ENCODE measurements at places on chromosomes 5 and 9.

DNA sequence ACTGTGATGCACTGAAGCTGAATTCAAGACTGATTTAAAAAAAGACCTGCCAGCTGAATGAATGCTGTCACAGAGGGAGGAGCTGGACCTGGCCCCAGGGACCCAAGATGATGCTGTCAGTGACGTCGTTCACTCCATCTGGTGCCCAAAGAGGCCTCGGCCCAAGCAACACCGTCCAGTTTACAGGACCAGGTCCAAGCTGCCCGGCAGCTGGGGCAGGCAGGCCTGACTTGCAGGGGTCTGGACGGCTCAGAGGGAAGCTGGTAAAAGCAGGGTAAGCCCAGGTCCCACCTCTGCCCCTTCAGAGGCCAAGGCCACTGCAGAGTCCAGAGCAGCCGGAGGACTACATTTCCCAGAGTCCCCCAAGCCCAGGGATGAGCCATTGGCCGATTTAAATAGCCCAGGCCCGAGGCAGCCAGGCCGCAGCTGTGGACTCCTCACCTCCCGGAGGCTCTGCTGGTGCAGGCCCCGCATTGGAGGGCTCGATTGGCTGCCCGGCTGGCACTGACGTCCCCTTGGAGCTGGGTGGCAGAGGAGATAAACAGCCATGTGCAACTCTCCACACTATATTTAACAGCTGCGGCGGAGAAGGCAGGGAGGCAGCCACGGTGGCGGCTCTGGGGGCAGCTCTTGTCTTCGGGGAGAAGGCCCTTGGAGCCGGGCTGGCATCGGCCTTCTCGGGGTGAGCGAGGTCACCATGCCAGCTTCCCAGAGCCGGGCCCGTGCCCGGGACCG, at the start of gene PLPP7:
Gene PLPP7 (plus strand): TSS at position 423 of the 735 bp plus-strand sequence. CDS start 275 bp downstream, at position 698.
- peak; percentile 38 for DNase-seq

DNA sequence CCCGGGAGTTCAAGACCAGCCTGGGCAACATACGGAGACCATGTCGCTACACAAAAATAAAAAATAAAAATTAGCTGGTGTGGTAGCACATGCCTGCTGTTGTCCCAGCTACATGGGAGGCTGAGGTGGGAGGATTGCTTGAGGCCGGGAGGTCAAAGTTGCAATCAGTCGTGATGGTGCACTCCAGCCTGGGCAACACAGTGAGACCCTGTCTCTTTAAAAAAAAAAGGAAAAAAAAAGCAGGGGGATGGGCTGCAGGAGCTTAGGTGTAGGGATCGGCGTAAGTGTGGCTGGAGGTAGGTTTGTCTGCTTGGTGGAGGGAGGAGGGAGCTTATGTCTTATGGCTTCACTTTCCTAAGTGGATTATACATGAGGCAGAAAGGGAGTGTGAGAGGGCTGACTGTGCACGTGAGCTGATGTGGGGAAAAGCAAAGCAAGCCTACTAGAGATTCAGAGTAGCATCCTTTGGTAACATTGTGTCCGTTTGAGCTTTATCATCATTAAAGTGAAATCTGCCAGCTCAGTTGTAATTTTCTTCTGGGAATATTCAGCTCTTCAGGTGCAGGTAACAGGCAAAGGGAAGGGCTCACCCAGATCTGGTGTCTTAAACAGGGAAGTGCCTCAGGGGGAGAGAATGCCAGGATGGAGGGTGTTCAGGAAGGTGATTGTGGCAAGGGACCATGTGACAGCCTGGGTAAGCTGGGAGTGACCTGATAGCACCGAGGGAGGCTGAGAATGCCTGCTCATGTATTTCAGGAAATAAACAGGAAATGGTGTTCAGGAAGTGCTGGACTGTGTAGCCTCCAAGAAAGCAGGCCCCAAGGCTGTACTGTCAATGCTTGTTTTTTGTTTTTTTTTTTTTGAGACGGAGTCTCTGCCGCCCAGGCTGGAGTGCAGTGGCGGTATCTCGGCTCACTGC, 17.6 kb upstream of the SETX start:
- DNase-seq = peak; percentile 11

- DNase-seq = no peak
These were observed 141.1 kb upstream of the TLE4 start for GRCh38 chr9:79430619-79431018.

GRCh38 chr5:2738700-2739359, 12.6 kb downstream of the IRX2 start:
- peak; percentile 8 for DNase-seq

DNA sequence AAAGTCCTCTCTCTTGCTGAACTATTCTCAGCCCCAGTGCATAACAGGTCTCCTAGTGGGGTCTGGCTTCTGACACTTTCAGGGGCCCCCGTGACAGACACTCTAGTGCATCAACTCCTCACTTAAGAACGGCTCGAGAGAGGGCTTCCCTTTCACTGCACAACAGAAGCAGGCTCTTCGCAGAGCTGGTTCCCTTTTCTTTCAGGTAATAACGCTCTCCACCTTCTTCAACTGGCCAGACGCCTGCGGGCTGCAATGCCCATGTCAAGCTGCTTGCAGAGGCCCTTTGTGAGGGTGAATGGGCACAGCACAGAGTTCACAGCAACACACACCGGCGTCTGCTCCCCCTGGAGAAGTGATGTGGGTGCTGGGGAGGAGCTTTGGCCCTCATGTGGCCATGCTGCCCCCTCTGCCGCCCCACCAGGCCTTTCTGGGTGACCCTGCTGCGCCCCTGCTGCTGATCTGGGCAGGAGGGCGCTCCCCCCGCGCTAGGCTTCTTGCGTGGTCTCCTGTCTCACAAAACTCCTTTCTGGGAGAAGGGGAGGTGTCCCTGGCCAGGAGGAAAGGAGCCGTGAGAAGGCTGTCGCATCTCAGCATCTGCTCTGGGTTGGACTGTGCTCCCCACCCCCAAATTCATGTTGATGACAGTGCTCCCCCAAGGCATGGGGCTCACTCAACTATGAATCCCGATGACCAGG, 2.4 kb downstream of the MRPL36 start:
- no peak for DNase-seq

DNA sequence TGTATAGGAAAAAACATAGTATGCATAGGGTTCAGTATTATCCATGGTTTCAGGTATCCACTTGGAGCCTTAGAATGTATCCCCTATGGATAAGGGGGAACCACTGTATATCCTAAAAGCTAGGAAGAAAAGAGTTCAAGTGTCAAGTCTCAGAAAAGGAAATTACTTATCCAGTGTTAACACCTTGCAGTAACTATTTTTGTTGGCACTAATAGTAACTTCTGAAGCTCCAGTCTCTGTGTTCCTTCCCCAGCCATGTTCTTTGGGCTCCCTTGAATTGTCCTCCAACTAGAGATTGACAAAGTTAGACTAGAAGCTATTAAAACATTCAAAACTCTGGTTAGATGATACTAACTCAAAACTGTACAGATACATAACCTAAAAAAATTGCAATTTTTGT, 370.8 kb downstream of the NFIB start:
- DNase-seq = no peak

DNA sequence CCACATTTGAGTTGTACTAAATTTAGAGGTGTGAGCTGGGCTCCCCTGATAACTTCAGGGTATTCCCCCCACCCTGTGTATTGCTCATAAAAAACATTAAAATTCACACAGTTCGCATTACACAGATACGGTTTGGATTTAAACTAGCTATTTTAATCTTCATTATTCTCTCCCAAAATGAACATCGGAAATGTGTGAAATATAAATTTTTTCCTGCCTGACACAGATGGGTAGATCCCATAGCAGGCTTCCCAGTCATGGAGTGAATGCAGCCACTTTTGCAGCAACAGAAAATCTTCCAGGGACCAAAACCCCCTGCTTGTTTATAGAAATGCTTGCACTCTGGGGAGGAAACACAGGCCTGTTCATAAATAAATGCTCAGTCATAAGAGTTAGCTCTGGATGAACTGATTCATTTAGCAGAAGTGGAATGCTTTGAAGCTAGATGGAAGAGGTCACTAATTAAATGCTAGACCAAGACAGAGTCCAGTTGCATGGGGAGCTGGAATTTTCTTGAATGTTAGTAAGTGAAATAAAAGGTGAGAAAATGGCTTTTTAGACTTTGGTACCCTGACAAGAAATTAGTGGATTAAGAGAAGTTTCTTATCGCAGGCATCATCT, 115.6 kb downstream of the PDE8B start:
- no peak for DNase-seq

- DNase-seq = peak; percentile 44
These were observed 24.4 kb upstream of the ZSWIM6 start for GRCh38 chr5:61307611-61308010.

DNA sequence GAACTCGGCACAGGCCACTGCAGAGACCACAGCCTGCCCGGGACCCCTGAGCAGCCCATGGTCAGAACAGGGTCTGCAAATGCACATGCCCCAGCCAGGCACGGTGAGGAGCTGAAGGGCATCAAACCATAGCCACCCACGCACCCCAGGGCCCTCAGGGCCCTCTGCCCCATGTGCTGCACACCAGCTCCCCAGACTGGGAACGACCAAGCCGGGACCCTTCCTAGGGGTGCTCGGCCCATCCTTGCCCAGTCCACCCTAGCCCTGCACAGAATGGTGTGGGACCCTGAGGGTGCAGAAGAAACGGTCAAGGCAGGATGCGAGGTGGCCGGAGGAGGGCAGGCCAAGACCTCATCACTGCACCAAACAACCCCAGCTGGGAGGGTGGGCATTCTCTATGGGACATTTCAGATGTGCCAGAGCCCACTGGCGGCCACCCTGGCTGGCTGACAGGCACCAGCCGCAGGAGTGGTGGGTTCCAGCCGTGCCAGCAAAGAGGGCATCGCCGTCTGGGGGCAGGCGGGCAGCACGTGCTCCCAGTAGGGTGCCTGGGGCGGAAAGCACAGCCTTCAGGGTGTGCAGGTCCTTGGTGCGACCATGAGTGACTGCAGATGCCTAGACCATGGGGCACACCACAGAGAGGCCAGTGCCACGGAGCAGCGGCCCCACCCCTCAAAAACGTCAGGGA, 16.4 kb downstream of the SLC12A7 start:
- no peak for DNase-seq

DNA sequence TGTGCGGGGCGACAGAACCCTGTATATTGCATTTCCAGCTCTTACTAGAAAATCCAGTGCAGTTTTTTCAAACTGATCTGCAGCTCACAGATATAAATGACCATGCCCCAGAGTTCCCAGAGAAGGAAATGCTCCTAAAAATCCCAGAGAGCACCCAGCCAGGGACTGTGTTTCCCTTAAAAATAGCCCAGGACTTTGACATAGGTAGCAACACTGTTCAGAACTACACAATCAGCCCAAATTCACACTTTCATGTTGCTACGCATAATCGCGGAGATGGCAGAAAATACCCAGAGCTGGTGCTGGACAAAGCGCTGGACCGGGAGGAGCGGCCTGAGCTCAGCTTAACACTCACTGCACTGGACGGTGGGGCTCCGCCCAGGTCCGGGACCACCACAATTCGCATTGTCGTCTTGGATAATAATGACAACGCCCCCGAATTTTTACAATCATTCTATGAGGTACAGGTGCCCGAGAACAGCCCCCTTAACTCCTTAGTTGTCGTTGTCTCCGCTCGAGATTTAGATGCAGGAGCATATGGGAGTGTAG, 786 bp downstream of the PCDHB5 start:
- no peak for DNase-seq

GRCh38 chr9:38486056-38486615, 61.9 kb upstream of the IGFBPL1 start:
- no peak for DNase-seq

GRCh38 chr9:131608493-131609037, 63.2 kb downstream of the PRRT1B start:
- DNase-seq = peak; percentile 94

GRCh38 chr5:159774476-159775031, 141.7 kb upstream of the ADRA1B start:
- no peak for DNase-seq

- no peak for DNase-seq
These were observed 232.8 kb upstream of the ZNF608 start for GRCh38 chr5:124979251-124979650.

DNA sequence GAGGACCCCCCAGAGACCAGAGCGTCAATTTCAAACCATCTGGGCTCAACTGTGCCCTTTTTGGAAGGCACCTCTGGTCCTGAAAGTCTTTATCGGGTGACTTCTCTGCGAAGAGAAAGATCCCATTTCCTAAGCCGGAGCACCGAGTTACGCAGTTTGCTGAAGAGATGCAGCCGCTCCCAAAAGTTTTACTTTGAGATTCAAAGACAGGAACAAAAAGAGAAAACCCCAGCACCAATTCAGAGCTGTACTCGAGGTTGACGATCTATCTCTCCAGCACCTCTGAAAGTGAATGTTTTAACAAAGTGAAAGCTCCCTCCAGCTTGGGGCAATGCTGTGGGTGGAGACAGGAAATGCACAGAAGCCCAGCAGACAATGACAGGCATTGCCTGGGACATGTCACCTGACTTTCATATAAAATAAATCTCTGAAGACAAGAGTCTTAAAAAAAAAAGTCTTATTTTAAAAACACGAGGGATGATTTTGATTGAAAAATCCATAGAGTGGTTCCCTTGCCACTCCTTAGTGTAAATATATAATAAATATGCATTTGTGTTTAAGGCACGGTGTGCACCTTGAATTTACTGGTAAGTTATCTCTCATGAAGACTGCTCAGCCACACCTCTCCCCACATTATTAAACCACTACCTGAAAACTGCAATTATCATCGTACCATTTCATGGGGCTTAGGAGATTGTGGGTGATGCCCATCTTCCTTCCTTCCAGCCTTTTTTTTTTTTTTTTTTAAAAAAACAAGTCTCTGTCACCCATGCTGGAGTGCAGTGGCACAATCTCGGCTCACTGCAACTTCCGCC, 79.9 kb downstream of the FNBP1 start:
- peak; percentile 54 for DNase-seq

DNA sequence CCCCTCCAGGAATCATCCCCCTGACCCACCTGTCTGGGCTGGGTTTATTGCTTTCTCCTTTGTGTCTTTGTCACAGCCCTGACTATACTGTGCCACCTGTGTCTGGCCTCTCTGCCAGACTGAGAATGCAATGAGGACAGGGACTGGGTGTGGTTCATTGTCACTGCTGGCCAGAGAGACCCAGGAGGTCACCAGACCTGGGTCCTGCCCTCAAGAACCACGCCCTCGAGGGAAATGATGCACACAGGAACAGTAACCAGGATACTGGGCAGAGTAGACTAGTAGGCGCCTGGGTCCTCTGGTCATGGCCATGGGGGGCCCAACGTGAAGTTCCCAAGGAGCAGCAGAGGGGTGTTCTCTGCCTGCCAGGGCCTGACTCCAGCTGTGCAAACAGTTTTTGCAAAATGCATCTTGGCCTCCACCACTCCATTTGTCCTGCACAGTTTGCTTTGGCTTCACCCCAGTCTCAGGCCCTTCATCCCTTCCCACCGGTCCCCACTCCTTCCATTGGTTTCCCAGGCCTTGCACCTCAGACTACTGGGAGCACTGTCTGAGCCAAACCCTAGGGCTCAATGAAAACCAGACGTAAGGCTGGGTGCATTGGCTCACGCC, 17.8 kb downstream of the RGS3 start:
- DNase-seq = no peak

DNA sequence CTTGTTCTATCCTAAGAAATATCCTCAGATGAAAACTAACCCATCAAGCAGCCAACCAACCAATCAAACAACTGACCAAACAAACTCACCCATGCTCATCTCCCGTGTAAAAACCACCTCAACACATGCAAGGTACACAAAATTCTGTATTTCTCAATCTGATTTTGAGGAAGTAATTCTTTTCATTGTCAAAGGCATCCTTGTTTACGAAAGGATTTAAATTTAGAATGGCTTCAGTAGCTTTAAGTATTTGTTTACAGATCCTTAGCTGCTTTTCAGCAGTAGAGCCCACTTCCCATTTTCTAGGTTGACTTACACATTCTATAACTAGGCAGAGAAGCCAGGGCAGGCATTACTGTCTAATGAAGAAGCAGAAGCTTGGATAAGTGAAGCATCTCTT, 78.6 kb downstream of the NTRK2 start:
- DNase-seq = no peak

Measured in fibroblast of skin of right biceps (primary cell).